ENCODE measurements at places on chromosomes 3 and 15.

- no peak for DNase-seq
Measured at GRCh38 chr15:51917493-51917892, 54.1 kb downstream of the LEO1 start.

- no peak for DNase-seq
Measured at GRCh38 chr3:131735544-131735943, 232.8 kb upstream of the MRPL3 start.

DNA sequence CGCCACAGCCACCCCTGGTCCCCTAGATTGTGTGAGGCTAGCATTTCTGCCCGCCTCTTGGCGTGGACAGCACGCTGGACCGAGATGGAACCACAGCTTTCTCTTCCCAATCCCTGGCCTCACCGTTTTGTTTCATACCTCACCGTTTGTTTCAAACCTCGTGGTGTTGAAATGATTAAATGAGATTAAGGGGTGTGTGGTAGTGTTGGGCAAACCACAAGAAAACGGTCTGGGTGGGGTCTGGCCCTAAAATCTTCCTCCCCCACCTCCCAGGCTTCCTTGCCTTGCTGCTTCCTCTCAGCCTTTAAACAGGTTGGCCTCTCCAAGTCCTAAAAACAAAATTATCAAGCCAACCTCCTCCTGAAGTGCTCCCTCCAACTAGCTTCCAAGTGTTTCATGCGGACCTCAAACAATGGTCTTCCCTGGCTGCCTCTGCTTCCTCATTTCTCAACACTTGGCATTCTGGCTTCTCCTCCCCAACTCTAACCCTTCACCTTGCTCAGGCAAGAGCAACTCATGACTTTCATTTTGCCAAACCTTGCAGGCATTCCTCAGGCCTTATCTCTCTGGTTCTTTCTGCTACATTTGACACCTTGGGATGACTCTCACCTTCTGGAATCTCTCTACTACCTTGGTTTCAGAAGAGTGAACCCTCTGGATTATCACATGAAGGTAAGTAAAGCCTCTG lies 1.4 kb upstream of the ATP13A3 start:
- no peak for DNase-seq

- no peak for DNase-seq
Measured at GRCh38 chr3:78178740-78179363, 1139.0 kb downstream of the ROBO2 start.

- no peak for DNase-seq
Measured at GRCh38 chr3:124126436-124127023, 134.6 kb upstream of the ROPN1 start.

- no peak for DNase-seq
Measured at GRCh38 chr15:88909956-88910831, 3.0 kb downstream of the MFGE8 start.

DNA sequence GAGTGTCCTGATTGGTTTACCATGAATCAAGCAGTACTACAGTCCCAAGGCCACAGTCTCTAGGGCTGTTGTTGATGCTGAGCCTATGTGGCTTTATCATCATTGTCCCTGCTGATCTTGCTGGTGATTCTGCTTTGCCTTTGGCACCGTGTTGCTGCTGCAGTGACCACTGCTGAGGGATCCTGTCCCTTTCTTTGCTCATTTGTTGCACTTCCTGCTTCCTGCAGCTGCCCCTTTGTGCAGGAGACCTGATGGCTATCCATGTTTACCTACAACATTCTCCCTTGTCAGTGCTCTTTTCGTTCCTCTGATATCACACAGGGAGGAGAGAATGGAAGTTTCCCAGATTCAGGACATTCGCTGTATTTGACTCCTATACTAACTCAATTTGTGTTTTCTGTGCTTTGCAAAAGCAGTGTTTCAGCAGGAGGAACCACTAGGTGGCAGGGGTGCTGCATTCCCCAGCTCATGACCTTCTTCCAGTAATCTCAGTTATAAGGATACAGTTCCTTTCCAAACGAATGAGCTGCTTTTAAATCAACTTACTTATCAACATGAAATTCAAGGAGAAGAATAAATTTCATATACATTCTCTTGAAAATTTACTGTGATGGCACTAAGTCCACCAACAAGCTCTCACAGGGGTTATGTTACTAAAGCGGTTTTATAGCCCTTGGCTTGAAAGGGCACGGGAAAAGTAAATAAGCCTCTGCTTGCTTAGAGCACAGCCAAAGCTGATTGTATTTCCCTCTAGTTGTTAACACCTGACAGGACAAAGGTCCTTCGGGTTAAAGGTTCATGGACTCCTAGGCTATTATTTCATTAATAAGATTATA lies 9.7 kb upstream of the THUMPD3 start:
- DNase-seq = peak; percentile 39

GRCh38 chr15:44102675-44103254 lies 92.3 kb downstream of the FRMD5 start:
- DNase-seq = no peak

DNA sequence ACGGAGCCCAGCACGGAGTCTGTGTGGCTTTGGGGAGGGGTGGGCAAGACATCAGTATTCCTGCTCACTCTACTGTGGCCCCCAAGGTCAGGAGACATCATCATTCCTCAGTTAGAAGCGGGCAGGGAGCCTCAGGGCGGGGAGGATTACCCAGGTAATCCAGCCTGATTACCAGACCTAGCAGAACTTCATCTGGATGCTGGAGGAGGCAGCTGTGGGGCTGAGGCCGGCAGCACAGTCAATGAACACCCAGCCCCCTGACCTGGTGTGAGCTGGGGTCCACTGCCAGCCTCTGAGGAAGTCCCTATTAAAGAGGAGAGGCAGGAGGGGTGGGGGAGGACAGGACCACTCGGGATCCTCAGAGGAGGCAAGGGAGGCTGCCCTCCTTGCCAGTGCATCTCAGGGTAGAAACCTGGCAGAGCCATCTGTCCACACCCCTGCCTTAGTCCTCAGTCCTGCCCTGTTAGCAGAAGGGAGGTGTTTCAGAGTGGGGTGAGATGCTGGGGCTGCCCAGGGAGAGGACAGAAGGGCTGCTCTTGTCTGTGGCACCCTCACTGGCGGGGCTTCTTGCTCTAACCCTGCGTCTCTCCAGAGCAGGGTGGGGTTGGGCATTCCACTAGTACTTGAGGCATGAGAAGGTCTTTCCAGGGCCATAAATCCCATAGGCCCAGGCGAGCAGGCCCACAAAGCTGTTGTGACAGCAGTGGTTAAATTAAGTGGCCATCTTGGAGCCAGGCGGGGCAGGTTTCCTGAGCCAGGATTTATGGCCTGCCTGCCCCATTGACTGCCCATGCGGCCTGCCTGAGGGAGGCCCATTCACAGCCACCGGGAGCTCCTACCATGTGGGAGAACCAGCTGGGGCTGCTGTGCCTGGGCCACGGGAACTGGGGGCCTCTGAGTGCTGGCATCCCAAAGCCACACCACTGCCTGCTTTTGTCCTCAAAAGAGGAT lies 82.1 kb downstream of the LINGO1 start:
- no peak for DNase-seq

- no peak for DNase-seq
Measured at GRCh38 chr3:100880845-100881244, 112.4 kb downstream of the ABI3BP start.

- DNase-seq = peak; percentile 87
Measured at GRCh38 chr3:52238761-52239701, at the start of gene TWF2. TSS of gene TWF2 (minus strand) at chr3:52239158. CDS start at chr3:52239016, 142 bp downstream.

DNA sequence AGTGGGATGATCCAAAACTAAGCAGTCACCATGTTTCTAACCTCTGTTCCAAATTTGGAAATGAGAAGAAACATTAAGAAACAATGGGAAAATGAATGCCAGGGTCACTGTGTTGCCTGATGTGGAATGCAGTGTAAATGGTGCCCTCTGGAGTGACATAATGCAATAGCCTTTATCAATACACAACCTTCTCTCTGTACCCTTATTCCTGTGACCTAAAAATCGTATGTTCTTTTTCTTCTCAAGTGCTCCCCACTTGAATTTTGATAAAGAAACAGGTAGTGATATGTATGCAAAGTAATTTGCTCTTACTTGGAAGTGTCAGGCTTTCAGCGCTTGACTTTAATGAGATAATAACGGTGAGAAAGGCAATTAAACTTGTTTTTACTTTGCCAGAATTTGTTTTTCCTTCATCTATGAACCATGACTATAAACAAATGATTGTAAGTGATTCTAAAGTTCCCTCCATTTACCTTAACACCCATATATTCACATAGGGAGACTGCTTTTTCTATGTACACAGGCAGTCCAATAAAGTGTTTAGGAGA lies 145.8 kb upstream of the THRB start:
- no peak for DNase-seq

DNA sequence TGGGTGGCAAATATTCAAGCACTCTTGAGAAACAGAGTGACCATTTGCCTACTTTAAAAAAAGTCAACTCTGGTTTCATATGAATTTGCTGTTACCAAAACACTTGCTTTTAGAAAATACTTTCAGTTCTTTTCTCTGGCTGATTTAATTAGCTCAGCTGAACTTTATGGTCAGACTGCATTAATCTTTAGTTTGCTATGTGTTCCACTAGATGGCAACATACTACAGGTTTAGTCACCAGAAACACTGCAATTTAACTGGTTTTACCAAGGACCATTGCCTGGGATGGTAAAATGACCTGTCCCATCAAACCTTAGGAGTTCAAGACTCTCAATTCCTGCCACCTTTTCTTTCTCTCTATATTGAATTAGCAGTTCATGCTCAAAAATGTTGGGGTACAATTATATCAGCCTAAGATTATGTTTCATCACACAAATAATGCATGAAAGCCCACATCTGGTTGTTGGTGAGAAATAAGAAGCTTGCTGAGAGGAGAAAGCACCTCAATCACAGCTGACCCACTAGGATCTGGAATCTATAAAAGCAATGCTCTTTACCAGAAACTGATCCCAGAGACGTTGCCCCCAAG lies 14.2 kb downstream of the EIF4E3 start:
- DNase-seq = no peak

DNA sequence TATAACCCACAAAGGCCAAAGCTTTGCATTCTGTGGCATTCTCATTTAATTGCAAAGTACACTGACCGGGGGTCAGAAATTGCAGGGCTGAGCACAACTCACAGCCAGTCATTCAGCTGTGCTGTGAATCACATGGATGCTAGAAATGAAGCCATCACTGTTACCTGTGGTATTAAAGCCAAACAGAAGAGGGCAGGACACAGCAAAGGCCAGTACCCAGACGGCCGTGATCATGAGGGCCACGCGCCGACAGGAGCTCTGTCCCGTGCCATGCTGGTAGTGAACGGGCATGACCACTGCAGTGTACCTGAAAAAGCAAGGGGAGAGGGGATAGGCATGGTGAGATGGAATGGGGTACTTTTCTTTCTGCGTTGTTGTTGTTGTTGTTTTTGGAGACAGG lies 31.6 kb downstream of the DRD3 start:
- no peak for DNase-seq

GRCh38 chr15:89967881-89968280 lies 33.2 kb upstream of the ZNF710 start:
- no peak for DNase-seq

- no peak for DNase-seq
Measured at GRCh38 chr3:104154896-104155295, 1211.8 kb upstream of the ALCAM start.

DNA sequence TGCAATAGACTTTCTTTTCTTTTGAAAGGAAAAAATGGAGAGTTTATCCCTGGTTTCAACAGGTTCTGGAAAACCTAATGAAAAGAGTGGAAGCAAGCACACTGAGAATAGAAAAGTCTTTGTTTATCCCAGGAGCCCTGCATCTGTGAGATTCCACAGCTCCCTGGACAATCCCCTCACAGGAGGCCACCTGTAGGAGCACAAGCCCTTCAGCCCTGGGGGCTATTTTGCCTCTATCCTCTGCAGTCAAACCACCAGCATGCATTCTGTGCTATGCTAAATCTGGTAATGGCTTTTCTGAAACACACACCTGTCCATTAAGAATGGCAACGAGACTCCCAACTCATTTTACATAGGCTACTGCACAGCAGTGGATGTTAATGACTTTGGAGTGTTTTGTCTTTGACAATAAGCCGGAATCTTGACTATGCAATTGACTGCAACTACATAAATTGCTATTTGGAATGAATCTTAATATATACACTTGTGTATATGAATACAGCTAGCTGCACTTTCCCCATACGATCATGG lies 369.4 kb downstream of the NR2F2 start:
- DNase-seq = no peak

GRCh38 chr15:74799255-74799855 lies 13.3 kb upstream of the LMAN1L start:
- DNase-seq = no peak

- no peak for DNase-seq
Measured at GRCh38 chr3:129651435-129652202, 45.1 kb upstream of the PLXND1 start.

GRCh38 chr3:123330441-123330991 lies 118.4 kb downstream of the ADCY5 start:
- no peak for DNase-seq

DNA sequence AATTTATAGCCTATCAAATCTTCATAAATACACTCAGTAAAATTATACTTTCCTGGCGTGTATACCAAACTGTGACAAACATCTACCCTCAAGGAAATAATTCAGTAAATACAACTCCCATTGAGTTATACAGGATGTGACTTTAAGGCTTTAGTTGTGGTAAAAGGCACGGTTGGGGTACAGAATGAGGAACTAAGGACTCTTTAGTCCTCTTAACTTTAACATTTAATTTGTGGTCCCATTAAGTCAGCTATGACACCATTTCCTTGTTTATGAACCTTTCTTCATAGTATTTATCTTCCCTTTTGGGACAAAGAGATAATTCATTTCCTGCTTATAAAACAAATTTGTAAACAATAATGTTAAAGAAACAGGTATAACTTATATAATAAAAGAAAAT lies 30.2 kb downstream of the IFT80 start:
- no peak for DNase-seq

GRCh38 chr3:59818919-59819300 lies 769.1 kb upstream of the CFAP20DC start:
- DNase-seq = no peak

- DNase-seq = no peak
Measured at GRCh38 chr3:128879991-128880390, 571 bp downstream of the ACAD9 start.

DNA sequence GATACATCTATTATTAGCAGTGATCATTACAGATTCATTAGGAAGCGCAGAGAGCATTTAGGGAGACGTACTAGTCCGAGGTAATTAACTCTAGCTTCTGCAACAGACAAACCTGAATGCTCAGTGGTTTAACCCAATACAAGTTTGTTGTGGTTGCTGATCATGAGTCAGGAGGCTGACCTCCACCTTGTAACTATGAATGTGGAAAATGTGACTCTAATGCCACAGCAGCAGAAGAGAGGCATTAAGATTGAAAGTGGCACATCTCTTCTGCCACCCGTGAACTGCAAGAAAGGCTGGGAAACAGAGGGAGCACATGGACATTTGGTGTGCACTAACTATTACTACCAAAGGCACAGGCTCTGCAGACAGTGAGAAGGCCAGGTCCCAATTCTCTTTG lies 71.2 kb upstream of the C3orf80 start:
- no peak for DNase-seq

- DNase-seq = no peak
Measured at GRCh38 chr3:54999811-55000210, 72.0 kb upstream of the LRTM1 start.

DNA sequence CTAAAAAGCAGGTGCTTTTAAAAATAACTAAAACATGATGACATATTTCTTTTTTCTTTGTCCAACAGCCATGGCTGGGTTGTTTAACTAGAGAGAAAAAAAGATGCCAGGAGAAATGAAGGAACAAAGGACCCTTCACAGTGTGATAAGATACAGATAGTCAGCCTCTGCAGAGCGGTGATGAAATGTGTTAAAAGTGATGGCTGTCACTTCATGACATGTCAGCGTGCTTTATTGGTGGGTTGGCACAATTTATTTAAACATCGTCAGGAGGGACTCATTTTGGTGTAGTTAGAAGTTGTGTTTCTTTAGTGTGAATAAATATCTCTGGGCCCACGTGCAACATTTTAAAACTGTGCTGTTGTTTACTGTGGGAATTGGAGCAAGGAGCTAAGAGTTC lies 887.4 kb upstream of the CFAP20DC start:
- DNase-seq = no peak

Data from activated T-helper 1 cell treated with anti-CD3 and anti-CD28 coated beads, Interleukin-12 subunit alpha, Interleukin-12 subunit beta, Interleukin-2, Interleukin-4 antibody, amounts not matched to agents 30 ng/mL and 10 ng/mL and 1 ng/mL, durations not matched to agents 14 hours and 24 hours and 36 hours (primary cell).